ENCODE measurements at places on chromosomes 6 and 20.
A peak's percentile ranks its signal among the peaks of the same experiment; 100 is the strongest.

- no peak for DNase-seq
Measured at GRCh38 chr6:26009817-26010216, 47.2 kb downstream of the TRIM38 start.

DNA sequence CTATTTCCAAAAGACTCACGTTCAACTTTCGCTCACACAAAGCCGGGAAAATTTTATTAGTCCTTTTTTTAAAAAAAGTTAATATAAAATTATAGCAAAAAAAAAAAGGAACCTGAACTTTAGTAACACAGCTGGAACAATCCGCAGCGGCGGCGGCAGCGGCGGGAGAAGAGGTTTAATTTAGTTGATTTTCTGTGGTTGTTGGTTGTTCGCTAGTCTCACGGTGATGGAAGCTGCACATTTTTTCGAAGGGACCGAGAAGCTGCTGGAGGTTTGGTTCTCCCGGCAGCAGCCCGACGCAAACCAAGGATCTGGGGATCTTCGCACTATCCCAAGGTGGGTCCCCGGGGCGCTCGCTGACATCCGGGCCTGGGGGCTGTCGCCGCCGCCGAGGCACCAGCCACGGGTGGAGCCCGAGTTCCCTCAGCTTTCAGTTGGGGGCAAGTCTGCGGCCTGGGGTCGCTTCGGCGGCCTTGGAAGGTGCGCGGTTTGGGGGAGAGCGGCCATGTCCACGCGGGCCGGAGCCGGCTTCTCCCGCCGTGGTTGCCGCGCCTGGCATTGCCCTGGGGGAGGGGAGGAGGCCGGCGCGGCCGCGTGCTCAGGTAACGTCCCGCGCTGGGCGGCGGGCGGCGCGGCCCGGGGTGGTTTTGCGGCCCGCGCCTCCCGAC lies 429 bp downstream of the AMD1 start:
- DNase-seq, result no peak

DNA sequence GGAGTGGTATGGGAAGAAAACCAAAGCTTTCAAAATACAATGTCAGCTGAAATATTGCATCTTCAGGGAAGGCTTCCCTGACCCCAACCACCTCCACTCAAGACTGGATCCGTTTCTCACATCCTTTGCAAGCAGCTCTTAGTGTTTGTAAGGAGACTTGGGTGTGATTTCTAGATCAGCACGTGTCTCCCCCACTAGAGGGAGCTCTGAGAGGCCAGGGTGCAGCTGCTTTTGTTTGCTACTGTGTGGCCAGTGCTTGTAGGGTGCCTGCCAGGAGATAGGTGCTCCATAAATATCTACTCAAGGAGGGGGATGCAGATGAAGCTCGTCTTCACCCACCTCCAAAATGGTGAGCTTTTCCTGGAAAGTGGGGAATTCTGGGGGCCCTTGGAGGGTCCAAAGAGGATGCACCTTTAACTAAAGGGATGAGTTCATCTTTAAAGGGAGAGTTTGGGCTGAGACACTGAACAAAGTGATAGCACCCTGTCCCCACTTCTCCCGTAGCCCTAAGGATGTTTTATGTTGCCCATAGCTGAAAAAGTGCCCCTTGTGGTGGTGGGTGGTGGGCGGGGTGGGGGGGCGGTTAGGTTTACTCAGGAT lies 52.6 kb upstream of the MAFB start:
- DNase-seq, result peak; percentile 57

DNA sequence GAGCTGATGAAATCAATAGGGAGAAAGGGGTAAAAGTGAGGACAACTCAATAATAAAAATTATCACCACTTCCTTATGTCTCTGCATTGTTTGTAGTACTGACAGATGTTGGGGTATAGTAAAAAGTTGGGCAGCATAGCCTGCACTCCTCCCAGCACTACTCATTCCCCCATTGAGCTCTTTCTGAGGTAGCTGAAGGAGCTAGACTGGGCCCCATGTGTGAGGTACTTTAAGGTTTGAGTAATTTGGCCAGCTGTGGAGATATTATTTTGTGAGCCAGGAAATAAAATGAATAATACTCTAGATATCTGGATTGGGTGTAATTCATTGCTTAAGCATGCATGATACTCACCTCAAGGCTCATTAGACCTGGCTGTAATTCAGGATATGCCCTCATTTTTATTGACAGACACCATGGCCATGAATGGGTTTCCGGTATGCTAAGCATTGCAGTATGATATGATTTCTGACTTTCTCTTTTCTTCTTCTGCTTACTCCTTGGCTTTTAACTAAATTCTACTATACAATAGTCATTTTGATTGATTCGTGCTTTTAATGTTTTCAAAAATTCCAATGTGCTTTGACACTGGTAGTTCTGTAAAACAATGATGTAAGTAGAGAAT lies 283.9 kb upstream of the RIMS1 start:
- DNase-seq, result peak; percentile 42

GRCh38 chr20:56259948-56260347 lies 11.4 kb downstream of the MC3R start:
- DNase-seq, result no peak

DNA sequence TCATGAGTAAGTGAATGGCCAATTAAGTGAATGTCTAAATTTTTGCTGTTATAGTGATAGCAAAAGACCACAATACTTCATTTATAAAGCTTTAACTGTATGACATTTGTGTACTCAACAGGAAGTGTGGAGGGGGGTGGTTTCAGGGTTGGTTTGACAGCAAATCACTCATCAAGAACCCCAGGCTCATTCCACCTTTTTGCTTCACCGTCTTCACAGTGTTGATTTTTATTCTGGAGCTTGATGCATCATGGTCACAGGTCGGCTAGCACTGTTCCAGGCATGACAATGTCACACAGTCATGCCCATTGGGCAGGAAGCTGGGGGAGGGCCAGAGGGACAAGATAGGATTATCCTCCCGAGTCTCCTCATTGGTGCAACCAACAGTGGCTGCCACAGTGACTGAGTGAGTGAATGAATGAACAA lies 75.0 kb downstream of the MDGA1 start:
- DNase-seq, result no peak

DNA sequence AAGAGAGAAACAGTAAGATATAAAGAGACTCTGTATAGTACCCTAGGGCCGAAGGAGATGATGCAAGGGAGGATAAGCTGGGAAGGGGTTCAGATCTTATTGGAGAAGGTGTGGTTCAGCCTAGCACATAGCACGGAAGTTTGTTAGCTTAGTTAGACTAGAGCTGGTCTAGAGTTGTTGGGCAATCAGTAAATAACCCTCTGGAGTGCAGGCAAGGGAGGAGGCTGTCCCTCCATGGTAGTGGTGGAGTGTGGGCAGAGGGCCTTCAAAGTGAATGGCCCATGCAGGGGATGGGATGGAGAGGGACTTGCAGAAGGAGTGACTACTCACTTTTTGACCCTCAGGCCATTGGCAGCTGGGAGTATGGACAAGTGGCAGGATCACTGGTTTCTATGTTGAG lies 20.0 kb downstream of the TULP4 start:
- no peak for DNase-seq

DNA sequence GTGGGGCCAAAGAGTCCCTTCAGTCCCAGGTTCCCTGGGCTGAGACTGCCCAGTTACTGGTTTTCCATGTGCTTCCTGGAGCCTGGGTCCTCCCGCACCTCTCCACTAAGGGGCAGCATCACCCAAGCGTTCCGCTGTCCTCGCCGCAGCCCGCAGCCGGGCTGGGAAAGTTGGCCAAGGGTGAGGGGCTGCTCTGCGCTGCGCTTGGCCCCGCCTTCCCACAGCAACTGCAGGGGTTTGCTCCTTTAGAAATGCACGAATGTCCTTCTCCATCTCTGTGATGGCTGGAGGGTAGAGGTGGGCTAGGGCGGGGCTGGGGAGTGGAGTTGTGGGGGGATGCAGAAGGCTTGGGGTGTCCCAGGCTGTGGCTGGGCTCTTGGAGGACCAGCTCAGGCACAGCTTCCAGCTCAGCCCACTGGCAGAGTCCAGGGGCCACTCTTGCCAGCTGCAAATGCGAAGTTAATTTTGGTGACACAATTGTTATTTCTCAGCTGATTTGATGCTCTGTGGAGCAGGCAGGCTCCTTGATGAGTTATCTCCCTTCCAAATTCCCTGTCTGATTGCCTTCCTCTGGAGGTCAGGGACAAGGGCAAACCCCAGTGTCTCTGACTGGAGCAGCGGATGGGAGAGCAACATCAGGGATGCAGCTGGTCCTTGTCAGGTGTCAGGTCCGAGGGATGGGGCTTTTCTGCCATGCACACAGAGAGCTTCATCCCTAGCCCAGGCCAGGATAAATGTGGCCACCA lies 63.2 kb downstream of the NOL4L start:
- DNase-seq, result peak; percentile 67

GRCh38 chr6:148854096-148854495 lies 107.3 kb downstream of the UST start:
- DNase-seq, result peak; percentile 51

GRCh38 chr6:106383573-106383972 lies 23.1 kb downstream of the CRYBG1 start:
- DNase-seq, result no peak

DNA sequence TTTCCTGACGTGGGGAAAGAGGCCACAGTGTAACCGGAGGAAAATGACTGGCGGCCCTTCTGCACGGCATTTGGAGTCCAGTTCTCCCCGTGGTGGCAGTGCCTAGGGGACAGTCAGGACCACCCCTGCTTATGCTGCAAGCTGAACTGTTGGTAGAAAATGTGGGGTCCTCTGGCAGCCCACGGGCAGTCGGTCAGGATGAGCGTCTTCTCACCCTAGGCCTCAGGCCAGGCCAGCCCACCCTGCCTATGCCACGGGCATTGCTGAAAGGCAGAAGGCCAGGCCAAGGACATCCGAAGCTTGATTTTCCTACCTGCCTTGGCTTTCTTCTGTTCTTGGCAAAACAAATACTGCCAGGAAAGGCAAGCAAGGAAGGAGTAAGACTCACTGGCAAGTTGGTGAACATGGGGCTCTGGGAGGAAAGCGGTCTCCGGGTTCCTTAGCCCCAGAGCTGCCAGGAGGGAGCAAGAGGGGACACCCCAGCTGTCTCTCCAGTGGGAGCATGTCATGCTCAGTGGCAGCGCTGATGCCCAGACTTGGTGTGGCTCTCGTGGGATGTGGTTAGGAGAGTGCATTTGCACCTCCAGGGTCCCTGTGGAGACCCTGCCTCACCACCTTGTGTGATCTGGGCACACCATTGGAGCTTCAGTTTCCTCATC lies 311.6 kb downstream of the QKI start:
- no peak for DNase-seq

GRCh38 chr6:147441751-147442150 lies 66.7 kb upstream of the SAMD5 start:
- no peak for DNase-seq

DNA sequence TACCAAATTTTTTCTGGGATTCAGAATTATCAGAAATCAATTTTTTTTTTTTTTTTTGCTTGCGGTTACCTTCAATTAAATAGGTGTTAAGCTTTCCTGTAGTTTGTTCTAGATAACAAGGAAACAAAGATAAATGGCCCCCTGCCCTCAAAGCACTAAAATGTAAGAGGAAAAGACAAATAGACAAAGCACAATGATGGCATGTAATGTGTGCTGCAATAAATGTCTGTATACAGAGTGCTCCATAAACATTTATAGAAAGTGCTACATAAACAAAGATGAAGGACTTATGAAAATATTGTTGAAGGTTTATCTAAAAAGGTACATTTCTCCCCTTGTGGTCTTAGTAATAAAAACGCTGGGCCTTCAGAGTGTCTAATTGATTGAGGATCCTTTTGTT lies 384.6 kb downstream of the PKHD1 start:
- no peak for DNase-seq

GRCh38 chr6:792662-793061 lies 99.7 kb upstream of the EXOC2 start:
- DNase-seq, result no peak

DNA sequence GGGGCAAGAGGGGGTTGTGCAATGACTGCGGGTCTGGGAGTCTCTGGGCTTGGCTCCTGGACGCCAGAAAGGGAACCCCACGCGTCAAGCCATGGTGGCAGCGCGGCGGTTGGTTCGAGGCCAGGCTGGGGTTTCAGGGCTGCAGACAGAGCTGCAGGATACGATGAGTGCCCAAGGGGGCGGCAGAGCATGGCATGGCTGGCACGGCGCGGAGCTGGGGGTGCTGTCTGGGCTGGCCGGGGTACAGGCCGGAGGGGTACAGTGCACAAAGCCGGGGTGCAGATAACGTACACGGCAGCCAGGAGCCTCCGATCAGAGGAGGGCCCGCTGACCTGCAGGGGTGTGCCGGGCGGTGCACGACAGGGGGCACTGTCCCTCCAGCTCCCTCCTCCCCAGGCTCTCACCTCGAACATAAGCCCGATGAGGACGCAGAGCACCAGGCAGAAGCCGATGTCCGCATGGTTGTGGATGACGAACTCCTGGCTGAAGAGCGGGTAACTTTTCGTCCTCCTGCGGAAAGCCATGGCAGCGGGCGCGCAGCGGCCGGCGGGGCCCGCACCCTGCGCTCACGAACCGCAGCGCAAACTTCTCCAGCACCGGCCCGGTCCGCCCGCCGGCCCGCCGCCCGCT lies 353 bp downstream of the TRAM2 start:
- DNase-seq, result peak; percentile 86

GRCh38 chr6:107712665-107713551 lies 111.2 kb downstream of the SCML4 start:
- DNase-seq, result peak; percentile 29

DNA sequence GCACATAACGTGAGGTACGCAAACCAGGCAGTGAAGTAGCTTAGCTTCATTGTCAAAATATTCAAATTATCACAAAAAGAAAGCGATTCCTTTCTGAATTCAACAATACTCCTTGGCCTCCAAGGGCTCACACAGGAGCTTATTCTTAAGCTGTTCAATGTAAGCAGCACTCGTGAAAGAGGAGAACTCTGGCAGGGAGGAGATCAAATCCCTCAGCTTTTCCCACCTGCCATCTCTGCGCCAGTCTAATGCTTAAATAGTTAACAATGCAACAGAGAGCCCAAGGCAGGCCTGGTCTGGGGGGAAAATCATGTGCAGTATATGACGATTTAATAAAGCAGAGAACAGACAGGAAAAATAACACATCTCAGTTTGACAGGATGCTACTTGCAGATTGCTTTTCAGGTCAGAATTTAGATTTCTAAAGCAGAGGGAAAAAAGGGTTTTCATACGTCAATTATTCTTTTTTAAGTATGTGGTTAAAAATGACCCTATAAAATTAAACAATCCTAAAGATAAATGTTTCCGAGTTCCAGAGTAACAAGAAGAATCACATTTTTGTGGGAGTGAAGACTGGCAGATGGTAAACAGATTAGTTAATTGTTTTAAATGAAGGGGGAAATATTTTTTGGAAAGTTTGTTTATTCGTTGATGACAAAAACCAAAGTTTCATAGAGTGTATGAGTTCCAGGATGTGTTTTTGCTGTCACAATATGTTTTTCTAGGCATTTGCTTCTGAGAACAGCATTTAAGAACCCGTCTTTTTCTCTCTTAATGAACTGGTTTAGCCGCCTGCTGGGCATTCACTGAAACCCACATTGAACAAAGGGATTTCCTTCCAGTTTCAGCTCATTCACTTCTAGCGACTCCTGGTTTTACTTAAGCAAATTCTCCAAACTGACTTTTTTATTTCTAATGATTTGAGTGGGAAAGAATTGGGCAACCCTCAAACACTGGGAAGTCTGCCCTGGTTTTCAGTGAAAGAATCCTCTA lies 45.9 kb downstream of the PLAGL1 start:
- DNase-seq, result peak; percentile 51

DNA sequence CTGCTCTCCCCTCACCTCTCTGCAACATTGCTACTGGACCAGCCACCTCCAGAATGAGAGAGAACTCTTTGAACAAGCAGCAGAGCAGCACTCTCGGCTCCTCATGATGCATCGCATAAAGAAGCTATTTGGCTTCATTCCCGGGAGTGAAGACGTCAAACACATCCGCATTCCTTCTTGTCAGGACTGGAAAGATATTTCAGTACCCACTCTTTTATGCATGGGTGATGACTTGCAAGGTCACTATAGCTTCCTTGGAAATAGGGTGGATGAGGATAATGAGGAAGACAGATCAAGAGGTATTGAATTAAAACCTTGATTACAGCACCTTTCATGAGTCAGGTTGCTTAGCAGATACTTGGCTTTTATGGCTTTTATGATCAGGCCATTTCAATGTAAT lies 4.3 kb downstream of the CALHM4 start:
- peak; percentile 98 for DNase-seq
